ENCODE measurements at places on chromosomes 2 and 18. TPM values are rescaled to one million over a fixed set of nuclear protein-coding genes. Genes with fewer than 3 reads are reported as not detected.

TTN gene
- 0.05 TPM for total RNA-seq

OSR1 gene
- total RNA-seq = 2.6 TPM

ACMSD gene
- total RNA-seq = not detected

TUBB6 gene
- total RNA-seq = 87.4 TPM

IL36G gene
- total RNA-seq = not detected
